Naive thymus-derived CD4-positive, alpha-beta T cell (primary cell): ENCODE measurements at places on chromosomes 4 and X.

DNA sequence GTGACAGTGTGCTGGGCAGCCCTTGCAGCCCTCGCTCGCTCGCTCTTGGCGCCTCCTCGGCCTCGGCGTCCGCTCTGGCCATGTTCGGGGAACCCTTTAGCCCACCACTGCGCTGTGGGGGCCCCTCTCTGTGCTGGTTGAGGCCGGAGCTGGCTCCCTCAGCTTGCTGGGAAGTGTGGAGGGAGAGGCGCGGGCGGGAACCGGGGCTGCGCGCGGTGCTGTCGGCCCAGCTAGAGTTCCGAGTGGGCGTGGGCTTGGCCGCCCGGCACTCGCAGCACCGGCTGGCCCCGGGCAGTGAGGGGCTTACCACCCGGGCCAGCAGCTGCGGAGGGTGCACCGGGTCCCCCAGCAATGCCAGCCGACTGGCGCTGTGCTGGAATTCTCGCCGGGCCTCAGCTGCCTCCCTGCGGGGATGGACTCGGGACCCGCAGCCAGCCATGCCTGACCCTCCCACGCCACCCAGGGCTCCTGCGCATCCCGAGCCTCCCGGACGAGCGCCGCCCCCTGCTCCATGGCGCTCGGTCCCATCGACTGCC lies 770.1 kb upstream of the GALNTL6 start:
- DNase-seq = no peak

DNA sequence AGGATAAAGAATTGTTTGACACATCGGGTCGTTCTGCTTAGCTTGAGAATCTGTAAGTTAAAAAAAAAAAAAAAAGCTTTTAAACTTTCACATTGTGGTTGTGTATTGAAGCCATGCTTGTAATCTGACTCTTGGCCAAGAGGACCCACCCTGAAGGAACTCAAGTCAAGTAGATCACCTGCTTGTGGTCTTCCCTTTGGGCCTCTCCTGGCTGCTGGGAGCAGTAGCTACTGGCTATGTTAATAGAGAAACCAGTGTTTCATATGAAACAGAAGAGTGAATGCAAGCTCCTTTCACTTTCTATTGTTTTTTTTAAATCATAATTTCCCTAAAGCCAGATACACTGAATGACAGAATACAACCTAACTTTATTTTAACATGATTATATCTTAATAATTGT lies 402.4 kb upstream of the NDST4 start:
- DNase-seq = no peak

- DNase-seq = no peak
Observed at GRCh38 chr4:61011051-61011450, 189.1 kb upstream of the ADGRL3 start.

GRCh38 chr4:139301821-139302611 lies at the start of gene NDUFC1:
Gene NDUFC1 (minus strand): TSS chr4:139302477. CDS start chr4:139295798, 6,679 bp downstream.
- DNase-seq = peak; percentile 67

DNA sequence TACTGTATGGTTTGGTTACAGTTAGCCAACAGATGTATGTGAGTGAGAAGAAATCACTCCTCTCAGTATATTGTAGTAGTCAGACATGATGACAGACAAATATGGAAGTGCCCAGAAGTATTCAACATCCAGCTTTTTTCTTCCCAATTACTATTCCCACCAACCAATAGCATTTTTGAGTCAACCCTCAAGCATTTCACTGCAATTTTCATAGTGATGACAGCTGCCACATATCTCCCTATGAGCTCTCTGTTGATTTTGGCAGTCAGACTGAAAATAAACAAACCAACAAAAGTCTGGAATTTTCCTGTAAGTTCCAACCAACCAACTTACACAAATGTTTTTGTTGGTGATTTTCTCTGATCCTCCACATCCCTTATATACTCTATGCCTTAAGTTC lies 8.2 kb upstream of the TRAM1L1 start:
- no peak for DNase-seq

- no peak for DNase-seq
Observed at GRCh38 chrX:110066488-110067225, 63.7 kb downstream of the TMEM164 start.

DNA sequence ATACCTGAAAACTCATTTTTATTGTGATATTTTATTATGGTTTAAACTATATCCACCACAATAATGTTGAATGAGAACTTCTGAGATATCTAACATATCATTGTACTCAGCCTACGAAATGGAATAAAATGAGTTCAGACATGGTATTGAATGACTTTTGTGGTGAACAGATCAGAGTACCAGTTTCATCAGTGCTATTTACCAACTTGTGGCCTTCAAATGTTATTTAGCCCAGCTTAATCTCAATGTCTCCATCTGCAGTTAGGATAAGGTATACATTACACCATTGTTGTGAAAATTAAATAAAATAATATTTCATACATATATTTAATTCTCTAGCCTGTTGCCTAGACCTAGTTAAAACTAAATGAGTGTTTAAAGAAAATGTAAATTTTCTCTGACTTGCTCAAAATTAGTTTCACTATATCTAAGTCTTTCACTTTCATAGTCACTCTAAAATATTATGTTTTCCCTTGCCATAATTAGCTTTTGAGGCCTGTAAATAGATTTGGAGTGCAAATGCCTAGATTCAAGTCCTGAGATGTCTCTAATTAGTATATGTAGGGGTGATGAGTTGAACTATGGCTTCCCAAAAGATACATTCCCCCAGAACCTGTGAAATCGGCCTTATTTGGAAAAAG lies 594.2 kb downstream of the STPG2 start:
- no peak for DNase-seq

GRCh38 chrX:118736394-118737010 lies 9.1 kb downstream of the IL13RA1 start:
- DNase-seq = no peak

GRCh38 chr4:84632092-84632491 lies 49.2 kb downstream of the CDS1 start:
- DNase-seq = no peak

DNA sequence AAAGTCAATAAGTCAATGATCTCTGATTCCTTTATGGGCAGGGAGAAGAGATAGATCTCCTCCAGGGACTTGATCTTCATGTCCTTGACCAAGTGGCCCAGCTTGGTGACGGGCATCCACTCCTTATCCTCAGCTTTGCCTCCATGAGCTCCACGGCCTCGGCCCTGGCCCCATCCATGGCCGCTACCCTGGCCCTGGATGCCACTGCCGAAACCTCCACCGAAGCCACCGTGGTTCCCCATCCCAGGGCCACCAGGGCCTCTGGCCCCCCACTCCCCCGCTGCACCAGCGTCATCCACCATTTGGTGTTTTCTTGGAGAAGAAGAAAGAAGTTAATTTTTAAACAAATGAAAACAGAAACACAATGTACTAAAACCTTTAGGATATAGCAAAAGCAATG lies 518.1 kb downstream of the GRXCR1 start:
- DNase-seq = no peak

DNA sequence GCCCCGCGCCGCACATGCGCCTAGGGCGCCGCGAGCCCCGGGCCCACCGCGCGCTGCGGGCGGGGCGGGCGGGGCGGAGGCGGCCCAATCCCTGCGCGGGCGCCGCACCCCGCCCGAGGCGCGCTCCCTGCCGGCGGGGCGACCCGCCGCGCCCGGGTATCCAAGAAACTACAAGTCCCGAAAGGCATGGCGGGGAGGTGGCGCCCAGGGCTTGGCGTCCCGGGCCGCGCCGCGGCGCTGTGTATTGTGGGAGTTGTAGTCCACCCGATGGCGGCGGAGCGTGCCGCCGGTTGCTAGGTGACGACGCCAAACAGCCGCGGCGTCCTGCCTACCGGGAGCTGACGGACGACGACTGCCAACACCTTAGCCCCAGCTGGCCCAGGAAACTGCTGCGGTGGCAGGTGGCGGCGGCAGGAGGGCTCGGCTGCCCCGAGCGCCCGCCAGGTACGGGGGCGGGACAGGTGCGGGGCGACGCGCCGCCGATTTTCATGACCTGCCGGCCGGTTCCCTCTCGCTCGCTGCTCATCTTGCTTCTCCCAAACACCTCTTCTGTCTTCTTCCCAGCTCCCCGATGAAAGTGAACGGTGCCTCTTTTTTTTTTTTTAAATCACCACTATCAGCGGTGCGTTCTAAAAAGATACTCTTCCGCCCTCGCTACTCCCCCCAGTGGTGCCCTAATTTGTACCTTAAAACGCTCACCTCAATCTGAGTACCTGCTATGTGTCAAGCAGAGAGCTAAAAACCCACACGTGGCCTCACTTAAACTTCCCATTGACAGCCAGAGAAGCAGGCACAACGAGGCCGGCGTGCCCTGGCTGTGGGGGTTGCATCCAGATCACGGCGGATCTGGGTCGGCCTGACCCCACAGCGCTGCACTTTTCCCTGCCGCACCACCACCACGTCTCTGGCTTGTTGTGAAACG lies at the start of gene CFAP99:
Gene CFAP99 (plus strand): TSS at position 306 of the 922 bp plus-strand sequence.
- DNase-seq = peak; percentile 93

DNA sequence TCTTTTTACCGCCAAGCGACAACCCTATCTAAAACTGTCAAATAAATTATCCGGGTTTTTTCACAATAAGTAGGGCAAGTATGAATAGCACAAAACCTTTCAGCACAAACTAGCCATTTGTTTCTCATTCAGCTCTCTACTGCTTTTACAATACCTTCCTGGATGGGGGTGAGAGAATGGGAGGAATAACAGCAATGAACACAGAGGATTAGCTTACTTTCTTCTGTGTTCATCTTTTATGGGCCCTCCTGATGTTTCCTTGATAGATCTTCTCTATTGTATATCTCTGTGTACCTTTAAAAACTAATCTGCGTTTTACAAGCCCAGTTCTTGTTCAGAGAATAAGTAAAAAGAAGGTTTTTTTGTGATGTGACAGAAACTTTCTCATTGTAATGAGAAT lies 55.3 kb upstream of the APELA start:
- no peak for DNase-seq

DNA sequence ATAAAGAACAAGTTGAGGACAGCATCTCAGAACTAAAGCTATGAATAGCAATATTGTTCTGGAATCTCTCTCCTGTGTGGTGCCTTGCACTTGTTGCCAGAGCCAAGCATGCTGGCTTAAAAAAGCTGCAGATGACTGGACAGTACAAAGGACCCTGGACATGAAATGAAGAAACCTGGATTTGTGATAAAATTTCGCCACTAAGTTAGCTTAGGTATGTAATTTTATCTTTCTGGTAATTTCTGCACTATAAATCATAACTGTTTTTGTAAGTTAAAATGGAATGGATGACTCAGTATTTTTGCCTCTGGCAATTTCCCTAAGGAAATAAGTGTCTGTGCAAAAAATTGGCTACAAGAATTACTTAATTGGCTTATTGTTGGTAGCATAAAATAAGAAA lies 317.2 kb downstream of the CAMK2D start:
- no peak for DNase-seq

DNA sequence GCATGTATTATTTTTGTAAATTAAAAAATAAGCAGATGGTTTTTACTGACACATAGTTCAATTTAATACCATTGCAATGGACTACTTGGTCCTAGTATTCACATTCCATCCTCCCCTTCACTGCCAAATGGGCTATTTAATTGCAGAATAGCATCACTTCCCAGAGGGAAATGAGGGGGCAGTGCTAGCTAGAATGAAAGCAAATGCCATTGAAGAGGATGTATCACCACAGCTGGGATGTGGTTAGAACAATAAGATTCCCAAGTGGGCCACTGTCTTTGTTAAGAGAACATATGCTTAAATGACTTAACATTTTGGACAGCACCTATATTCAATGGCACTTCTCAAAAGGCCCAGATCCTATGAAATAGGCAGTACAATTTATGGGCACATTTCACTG lies 224.7 kb downstream of the RBMX2 start:
- no peak for DNase-seq

- DNase-seq = no peak
Observed at GRCh38 chr4:121593760-121594159, 103.0 kb downstream of the ANXA5 start.

- no peak for DNase-seq
Observed at GRCh38 chr4:124529131-124529530, 183.4 kb downstream of the ANKRD50 start.

DNA sequence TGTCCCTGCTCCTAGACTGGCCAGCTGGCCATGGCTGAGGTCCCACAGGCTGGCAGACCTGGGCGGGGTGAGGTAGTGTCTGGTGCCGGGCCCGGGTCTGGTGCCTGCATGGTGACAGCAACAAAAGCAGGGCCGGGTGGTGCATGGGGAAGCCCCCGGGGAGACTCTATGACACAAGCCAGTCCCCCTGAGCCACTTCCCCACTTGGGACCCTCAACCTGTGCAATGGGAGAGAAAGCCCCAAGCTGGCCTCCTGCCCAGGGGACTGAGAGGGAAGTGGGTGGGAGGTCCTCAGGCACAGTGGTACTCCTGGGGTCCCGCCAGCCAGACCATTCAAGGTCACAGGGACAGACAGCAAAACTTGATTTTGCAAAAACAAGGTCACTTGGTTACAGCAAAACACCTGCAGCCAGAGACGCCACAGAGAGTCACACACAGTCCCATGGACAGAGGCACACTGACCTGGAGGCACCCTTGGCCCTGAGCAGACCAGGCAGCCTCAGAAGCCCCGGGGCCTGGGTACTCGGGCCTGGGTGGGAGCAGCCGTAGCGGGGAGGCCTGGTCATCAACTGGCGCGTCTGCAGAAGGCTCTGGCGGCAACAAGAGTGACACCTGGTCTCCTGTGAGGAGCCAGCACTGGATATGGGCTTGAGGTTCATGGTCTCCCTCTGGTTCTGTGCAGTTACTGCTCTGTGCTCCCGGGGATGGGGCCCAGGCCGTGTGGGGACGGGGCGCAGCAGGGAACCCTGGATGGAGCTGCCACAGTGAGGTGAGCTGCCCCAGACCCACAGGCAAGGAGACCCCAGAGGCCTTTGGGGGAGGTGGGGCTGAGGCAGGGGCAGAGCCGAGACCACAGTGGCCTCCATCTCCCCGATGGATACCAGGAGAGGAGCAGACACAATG lies 60.6 kb downstream of the HTRA3 start:
- no peak for DNase-seq

- DNase-seq = no peak
Observed at GRCh38 chr4:3411676-3412075, 30.1 kb upstream of the HGFAC start.

DNA sequence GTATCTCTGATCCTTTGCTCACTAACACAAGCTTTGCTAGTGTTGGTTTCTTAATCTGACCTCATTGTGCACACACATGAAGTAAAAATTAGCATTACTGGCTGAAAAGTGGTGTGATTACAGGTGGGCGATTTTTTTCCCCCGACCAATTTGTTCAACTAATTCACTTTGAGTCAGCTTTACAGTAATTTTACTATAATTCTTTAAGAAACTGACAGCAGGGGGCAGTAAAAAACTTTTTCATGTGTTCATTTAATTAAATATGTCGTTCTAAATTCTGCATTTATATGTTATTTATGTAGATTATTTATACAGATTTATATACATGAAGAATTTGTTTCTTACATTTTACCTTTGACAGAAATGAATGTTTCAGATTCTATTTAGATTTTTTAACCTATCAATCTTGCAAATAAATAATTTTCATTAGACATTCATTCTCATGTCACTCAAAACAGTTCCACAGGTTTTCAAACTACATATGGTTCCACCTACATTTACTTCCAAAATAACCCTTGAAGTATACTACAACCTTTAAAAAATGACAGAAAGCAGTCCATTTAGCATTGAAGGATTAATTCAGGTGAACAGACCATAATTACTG lies 17.5 kb downstream of the PALLD start:
- DNase-seq = peak; percentile 27
